IPS DF 6.9 (cell line): ENCODE measurements at places on chromosomes 2 and 18.

DNA sequence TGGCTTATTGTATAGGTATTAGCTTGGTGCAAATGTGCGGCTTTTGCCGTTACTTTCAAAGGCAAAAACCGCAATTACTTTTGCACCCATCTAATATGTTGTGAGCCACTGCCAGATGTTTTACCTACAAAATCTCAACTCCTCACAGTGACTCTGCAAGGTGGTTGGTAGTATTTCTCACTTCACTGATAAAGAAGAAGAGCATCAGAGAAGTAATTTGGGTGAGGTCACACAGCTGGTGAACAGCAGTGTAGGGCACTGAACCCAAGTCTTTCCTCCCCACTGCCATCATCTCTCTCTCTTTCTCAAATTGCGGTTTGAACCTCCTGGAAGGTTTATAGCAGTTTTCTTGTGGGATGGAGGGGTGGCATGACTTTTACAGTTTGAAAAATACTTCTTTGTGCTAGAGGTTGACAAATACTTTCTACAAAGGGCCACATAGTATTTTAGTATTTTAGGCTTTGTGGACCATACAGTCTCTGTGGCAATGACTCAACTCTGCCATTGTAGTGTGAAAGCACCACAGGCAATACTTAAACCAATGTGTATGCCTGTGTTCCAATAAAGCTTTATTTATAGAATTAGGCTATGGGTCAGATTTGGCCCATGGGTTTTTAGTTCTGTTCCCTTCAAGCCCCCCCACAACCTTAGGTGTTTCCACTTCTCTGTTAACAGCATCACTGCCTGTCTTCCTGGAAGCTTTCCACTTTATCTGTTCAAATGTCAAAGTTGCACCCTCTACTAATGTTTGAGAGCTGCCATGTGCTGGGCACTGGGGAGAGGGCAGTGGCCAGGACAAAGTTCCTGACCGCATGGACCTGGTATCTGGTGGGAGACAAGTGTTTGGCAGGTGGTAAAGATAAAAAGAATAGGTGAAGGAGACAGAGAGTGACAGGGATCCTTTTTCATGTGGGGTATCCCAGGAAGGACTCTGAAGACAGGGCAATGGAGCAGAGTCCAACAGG, 30.1 kb downstream of the FHOD3 start:
- no peak overlapping the region for H3K4me3 ChIP-seq
- no peaks in the 10 kb centered on the region for H3K36me3 ChIP-seq
- no peak overlapping the region for H3K27ac ChIP-seq
- H3K27me3 ChIP-seq, result no peaks in the 10 kb centered on the region

- no peaks in the 10 kb centered on the region; the same call in 1 of the 2 replicates for H3K36me3 ChIP-seq
- H3K27ac ChIP-seq, result no peak overlapping the region
- H3K27me3 ChIP-seq, result no peaks in the 10 kb centered on the region
- no peak for DNase-seq
- H3K4me3 ChIP-seq, result no peak overlapping the region
These were observed 25.5 kb downstream of the MARCHF4 start for GRCh38 chr2:216346781-216347180.

DNA sequence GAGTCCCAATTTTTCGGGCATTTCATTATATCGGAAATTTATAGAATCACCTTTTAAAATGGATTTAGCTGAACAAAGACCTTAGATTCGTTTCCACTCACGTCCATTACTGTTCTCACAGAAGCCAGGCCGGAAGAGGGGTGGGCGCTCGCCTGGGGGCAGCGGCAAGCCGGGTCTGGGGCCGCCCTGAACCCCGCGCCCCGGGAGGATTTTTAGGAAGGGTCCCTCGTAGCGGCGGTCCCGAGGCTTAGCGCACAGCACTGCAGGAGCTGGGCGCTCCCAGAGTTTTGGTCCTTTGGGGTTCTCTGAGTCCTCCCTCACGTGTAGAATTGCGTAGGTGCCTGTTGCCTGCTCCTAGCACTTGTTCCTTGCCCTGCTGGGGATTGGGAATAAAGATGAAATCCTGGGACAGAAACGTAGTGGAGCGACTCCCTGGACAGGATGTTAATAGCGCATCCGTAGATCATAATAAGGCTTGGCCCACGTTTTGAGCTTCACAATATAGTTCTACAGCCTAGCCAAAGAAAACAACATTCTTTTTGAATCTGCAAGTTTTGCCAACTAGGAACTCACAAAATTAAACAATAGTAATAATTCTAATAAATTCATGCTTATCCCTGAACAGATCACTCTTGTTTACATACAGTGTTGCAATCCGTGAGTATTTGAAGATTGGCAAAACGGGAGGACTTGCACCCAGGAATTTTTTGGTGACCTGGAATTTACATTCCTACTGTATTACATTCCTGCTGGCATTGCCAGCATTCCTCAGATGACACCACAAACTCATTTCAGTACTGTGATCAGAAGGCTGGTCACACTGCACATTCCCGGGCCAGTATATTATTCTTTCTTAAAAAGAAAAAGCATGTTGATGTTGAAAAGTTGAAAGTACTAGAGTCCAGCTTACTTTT, 875 bp downstream of the C18orf63 start:
- no peak overlapping the region for H3K4me3 ChIP-seq
- no peaks in the 10 kb centered on the region for H3K27me3 ChIP-seq
- H3K27ac ChIP-seq, result no peak overlapping the region
- H3K4me1 ChIP-seq, result no peaks in the 10 kb centered on the region
- H3K36me3 ChIP-seq, result no peaks in the 10 kb centered on the region

- no peak for DNase-seq
- H3K4me1 ChIP-seq, result no peaks in the 10 kb centered on the region
- no peaks in the 10 kb centered on the region for H3K36me3 ChIP-seq
- H3K27me3 ChIP-seq, result no peaks in the 10 kb centered on the region
- H3K27ac ChIP-seq, result no peak overlapping the region
These were observed 132.4 kb downstream of the TXNL1 start for GRCh38 chr18:56505971-56506370.

DNA sequence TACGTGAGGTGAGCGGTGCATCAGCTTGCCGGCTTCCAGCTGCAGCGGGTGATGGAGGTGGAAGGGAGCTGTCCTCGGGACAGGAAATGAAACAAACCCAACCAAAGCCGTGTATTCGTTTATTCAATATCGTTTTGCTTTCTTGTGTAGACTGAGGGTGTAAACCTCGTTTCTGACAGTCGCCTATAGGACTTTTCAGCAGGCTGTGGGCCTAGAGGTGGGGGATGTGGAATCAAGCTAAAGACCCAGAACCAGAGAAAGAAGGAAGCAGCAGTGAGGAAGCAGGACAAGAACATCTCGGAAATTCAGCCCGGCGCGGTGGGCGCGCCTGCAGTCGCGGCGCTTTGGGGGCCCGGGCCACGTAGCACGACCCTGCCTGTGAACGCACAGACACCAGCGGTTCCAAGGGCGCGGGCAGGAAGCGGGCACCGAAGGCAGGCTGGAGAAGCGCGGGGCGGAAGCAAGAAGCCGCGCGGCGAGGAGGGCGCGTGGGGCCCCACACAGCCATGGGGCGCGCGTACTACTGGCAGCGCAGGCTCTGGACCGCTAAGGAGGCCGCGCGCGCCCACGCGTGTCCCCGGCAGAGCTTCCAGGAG, 755 bp upstream of the ATP9B start:
- H3K36me3 ChIP-seq, result no peaks in the 10 kb centered on the region
- H3K4me1 ChIP-seq, result peaks cover 1% of the 10 kb centered on the region; the same call in 1 of the 2 replicates
- peak overlapping the region; percentile 98; the same call in 1 of the 2 replicates for H3K4me3 ChIP-seq

DNA sequence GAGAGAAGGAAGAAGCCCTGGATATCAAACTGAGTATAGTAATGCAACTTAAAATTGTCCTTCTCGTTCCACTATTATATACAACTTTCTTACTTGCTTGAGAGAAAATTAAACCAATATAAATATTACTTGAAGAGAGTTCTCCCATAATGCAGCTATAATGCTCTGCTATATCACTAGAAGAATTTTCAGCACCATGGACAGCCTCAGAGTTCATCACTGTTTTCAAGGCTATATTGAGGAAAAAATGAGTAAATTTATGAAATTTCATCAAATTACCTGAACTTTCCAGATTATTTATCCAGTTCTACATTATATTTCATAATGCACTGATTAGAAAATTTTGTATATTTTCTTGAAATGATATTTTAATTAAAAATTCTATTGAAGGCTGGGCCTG, 1053.5 kb upstream of the FAM98A start:
- no peaks in the 10 kb centered on the region for H3K27me3 ChIP-seq
- no peak for DNase-seq
- H3K36me3 ChIP-seq, result no peaks in the 10 kb centered on the region
- no peak overlapping the region for H3K27ac ChIP-seq

DNA sequence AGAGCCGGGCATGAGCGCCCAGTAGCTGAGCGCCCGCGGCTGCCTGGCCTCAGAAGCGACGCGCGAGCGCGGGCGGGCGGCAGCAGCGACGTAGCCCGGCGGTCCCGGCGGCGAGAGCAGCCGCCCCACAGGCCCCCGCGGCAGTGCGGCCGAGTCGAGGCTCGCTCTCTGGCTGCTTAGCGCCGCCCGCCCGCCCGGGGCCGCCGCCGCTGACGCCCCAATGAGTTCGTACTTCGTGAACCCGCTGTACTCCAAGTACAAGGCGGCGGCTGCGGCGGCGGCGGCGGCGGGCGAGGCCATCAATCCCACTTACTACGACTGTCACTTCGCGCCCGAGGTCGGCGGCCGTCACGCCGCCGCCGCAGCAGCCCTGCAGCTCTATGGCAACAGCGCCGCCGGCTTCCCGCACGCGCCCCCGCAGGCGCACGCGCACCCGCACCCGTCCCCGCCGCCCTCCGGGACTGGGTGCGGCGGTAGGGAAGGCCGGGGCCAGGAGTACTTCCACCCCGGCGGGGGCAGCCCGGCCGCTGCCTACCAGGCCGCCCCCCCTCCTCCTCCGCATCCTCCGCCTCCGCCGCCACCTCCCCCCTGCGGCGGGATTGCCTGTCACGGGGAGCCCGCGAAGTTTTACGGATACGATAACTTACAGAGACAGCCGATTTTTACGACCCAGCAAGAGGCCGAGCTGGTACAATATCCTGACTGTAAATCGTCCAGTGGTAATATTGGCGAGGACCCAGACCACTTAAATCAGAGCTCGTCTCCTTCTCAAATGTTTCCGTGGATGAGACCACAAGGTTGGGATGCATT, 847 bp downstream of the HOXD8 start:
- H3K27ac ChIP-seq, result no peak overlapping the region
- peaks cover 88% of the 10 kb centered on the region for H3K27me3 ChIP-seq
- DNase-seq, result no peak
- no peak overlapping the region; the same call in 1 of the 2 replicates for H3K4me3 ChIP-seq

- no peaks in the 10 kb centered on the region for H3K4me1 ChIP-seq
- DNase-seq, result no peak
- no peak overlapping the region for H3K4me3 ChIP-seq
- no peak overlapping the region for H3K27ac ChIP-seq
These were observed 125.8 kb upstream of the CYP1B1 start for GRCh38 chr2:38201784-38202183.

DNA sequence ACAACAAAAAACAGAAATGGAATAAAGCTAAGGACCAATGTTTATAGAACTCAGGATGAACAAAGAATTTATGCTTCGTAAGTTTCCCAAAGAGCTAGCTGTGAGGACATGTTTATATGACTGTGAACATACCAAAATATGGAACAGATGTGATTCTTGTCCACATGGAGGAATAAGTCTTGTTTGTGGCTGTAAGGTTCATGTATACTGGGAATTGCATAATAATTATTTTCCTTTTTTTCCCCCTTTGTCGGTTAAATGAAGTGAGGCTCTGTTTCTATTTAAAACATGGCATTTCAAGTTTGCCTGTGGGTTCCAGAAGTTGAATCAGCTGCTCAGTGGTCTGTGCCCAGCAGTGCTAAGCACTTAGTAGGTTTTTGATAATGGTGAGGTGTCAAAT, 108.1 kb downstream of the FHOD3 start:
- no peaks in the 10 kb centered on the region for H3K36me3 ChIP-seq
- H3K4me1 ChIP-seq, result no peaks in the 10 kb centered on the region
- no peak for DNase-seq

DNA sequence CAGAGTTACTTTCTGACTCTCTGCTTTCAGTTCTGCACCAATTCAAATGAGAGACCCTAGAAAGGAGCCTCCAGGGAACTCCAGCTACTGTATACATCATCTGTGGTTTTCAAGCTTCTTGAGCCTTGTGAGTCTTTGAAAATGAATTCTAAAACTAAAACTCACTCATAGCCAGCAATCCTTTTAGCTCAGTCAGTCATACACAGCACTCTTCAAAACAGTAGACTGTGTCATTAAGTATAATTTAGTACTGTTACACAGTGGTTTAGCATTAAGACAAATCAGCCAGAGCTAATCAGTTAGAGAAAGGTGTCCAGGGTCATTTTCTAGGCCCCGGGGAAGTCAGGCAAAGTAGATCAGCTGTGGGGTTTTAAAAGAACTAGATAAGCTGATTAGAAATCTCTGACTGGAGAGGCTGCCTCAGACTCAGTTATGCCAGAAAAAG, 322.1 kb upstream of the THUMPD2 start:
- H3K4me3 ChIP-seq, result no peak overlapping the region
- no peak overlapping the region for H3K27ac ChIP-seq
- no peaks in the 10 kb centered on the region for H3K27me3 ChIP-seq
- no peaks in the 10 kb centered on the region; the same call in 1 of the 2 replicates for H3K4me1 ChIP-seq

DNA sequence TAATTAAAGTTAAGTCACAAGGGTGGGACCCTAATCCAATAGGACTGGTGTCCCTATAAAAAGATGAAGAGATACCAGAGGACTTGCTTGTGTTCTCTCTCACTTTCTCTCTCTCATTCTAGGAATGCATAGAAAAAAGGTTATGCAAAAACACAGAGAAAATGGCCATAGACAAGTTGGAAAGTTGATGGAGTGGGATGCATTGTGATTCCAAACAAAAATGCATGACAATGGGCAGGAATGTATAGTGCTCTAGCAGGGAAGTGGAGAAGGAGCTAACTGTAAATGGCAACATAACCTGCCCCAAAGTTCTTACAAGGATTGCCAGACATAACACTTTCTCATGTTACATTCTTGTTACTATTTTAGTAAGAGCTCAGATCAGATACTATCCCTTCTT, 301.6 kb upstream of the LRATD1 start:
- no peak overlapping the region for H3K4me3 ChIP-seq
- H3K4me1 ChIP-seq, result peaks cover 1% of the 10 kb centered on the region
- H3K27ac ChIP-seq, result no peak overlapping the region
- H3K36me3 ChIP-seq, result no peaks in the 10 kb centered on the region
- peak; percentile 13 for DNase-seq
- H3K27me3 ChIP-seq, result no peaks in the 10 kb centered on the region

- no peak overlapping the region for H3K27ac ChIP-seq
- no peak for DNase-seq
- H3K36me3 ChIP-seq, result no peaks in the 10 kb centered on the region; the same call in 1 of the 2 replicates
- no peaks in the 10 kb centered on the region for H3K4me1 ChIP-seq
- H3K4me3 ChIP-seq, result no peak overlapping the region
These were observed 52.0 kb upstream of the CHAC2 start for GRCh38 chr2:53715568-53715967.

DNA sequence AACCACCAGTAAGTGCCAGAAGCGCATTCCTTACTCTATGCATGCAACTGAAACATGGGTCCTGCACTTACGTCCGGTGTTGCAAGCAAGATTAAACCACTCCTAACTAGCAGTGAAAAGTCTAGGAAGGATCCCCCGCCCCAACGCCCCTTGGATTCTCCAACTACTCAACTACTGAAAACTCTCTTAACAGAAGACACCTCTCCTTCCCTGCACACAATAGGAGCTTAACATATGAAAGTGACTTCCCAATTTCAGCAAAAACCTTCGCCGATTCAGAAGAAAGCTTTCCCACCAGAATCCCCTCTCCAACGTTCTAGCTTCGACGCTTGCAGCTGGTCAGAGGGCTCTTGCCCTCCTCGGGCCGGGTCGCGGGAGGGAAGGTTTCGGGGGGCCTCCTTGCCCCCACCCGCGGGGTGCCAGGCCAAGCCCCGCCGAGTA, 578 bp downstream of the IWS1 start:
- H3K27me3 ChIP-seq, result no peaks in the 10 kb centered on the region
- no peak for DNase-seq
- H3K27ac ChIP-seq, result no peak overlapping the region
- H3K36me3 ChIP-seq, result no peaks in the 10 kb centered on the region
- peak overlapping the region; percentile 88 for H3K4me3 ChIP-seq

GRCh38 chr2:171208657-171209056, 48.0 kb upstream of the TLK1 start:
- H3K27ac ChIP-seq, result no peak overlapping the region
- H3K36me3 ChIP-seq, result no peaks in the 10 kb centered on the region
- DNase-seq, result no peak
